ENCODE measurements at places on chromosomes 3 and 15.

DNA sequence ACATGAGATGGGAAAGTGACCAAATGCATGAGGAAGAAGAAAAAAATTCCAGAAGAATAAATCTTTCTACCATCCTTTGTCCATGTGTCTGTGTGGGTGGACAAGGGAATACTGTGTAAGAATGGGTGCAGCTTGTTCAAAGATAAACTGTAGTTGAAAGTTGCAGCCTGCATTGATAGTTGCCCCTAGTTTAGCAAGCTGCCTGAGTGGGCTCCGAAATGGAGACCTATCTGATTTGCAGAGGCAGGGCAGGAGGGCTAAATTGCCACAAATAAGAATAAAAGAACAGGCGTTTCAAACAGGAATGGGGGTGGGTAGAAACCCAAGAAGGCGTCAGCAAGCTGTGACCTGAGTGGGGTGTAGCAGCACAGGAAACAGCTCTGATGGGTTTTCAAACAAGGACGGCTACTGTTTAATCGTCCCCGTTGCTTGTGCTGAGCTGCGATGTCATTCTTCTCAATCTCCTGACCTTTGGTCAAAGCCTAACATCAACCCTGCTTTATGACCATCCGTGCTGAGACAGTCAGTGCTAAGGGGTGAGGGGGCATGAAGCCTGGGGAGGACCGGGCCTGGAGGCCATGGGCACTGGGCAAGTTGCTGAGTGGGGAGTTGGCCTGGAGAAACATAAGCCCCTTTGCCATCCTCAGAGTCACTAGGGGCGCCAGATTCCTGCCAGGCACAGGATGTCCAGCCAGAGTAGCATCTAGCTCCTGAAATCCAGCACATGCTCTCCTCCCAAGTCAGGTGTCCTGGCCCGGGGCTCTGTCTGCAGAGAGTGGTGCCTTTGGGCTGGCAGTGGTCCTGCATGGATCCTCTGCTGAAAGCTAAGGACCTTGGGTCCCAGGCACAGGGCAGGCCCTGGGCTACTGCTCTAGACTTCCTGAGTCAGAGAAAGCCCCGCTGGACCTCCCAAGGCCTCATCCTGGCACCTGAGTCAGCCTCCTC, 19.2 kb upstream of the C15orf39 start:
- DNase-seq, result no peak

DNA sequence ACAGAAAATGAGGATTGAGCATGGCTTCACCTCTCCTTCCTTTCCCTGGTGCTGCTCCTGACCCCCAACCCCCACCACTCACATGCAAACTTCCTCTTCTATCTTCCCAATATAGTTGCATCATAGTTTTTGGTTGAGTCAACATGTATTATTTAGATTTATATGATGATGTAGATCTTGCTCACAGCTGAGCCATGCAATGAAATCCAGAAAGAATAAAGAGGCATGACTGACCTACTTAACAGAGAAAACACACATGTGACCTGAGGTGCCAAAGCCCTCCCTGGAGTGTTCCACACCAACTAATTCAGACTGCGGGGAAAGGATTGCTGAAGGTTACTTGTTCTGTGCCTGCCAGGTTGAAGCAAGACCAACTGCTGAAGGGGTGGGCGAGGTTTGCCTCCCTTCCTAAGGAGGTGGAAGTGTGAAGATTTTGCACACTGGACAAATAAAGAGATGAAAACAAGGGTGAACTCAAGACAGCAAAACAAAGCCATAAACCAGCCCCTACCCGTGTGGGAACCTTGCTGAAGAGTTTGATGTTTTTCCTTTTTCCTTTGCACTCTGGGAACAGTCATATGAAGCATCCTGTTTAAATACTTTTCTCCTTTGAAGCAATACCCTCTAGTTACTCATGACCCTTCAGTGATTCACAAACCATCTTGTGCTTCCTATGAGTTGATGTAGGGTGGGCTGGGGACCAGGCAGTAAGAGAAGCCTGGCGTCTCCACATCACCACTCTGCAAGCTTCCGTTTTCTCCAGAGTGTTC, 155.2 kb upstream of the UBE2E1 start:
- peak; percentile 83 for DNase-seq

- DNase-seq, result no peak
These were observed 99.9 kb upstream of the THSD4 start for GRCh38 chr15:71015342-71015741.

GRCh38 chr15:77733579-77734300, 101.0 kb upstream of the LINGO1 start:
- no peak for DNase-seq

- no peak for DNase-seq
These were observed 171.2 kb downstream of the APBA2 start for GRCh38 chr15:29056839-29057450.

DNA sequence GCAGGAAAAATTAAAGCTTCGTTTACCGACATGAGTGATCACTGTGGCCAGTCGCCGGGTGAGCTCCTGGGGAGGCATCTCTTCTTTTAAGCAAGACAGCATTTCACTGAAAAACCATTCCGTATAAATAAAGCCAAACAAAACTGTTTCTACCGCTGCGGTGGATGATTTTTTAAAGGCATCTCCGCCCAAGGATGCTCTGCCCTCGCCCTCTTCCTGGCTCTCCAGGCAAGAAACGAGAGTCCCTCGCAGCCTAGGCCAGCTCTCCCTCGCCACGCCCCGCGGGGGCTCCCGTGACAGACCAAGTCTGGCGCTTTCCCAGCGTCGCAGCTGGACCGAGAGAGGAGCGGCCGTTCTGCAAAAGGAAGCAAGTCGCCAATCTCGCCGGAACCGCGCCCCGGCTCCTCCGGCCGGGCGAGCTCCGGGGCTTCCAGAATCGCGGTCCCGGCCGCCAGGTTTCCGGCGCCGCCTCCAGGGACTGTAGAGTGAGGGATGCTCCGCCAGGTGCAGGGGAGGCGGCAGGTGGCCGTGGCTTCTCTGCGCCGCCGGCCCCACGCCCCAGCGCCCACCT, 458 bp downstream of the MCF2L2 start:
- peak; percentile 33 for DNase-seq

GRCh38 chr3:12679468-12679867, 15.6 kb upstream of the RAF1 start:
- DNase-seq, result peak; percentile 52

DNA sequence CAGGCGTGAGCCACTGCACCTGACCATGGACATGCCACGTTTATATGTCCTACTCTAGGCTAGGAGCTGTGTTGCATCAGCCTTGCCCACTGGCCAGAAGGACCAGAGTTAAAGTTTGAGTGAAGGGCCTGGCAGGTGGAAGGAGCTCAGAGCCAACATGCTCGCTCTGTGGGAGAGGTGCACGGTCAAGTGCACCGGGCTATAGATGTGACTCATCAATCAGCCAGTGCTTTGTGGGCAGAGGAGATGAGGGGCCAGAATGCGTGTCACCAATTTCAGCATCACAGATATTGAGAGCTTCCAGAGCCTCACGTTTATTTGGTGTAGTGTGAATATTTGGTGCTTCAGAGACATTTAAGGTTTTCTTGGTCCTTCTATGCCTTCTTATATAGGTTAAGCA, 137.3 kb upstream of the KBTBD8 start:
- no peak for DNase-seq

- peak; percentile 12 for DNase-seq
These were observed 63.4 kb downstream of the SNRK start for GRCh38 chr3:43349716-43350115.

- no peak for DNase-seq
These were observed 33.5 kb downstream of the HCLS1 start for GRCh38 chr3:121627211-121627610.

- peak; percentile 13 for DNase-seq
These were observed 471.7 kb upstream of the MCTP2 start for GRCh38 chr15:93759629-93760028.

GRCh38 chr3:50447290-50447840, 56.1 kb downstream of the CACNA2D2 start:
- DNase-seq, result no peak

DNA sequence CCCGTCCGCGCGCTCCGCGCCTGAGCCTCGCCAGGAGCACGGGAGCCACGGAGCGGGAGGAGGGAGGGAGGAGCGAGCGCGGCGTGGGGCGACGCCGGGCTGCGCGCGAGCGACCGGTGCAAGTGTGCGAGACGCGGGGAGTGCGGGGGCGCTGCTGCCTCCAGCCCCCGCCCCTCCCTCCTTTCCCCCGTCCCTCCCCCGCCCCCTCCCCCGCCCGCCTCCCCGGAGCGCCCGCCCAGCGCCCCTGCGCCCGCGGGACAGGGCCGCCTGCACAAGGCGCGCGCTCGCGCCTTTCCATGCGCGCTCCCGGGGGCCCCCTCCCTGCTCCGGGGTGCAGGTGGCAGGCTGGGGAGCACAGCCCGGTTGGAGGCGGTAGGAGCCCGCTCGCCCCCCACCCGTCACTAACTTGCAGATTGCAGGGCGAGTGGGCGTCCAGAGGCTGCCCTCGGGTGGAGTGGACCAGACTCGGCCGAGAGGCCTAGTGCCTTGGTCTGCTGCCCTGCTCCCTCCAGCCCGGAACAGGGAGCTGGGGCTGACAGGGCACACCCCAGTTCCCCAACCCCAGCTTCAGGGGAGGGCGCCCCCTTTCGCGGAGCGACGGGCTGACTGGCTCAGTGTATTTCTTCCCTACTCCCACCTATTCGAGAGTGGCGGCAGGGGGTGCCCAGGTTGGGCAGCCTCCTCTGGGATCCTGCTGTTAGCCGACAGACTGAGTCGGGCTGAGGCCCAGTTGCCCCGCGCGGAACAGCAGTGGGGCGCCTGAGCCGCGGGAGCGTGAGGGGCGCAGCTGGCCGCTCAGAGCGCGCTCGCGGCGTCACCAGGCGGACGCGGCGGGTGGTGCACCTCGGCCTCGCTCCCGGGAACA, at the start of gene WNT7A:
Gene WNT7A (minus strand): TSS at position 126 of the 865 bp plus-strand sequence. CDS start 255 bp downstream, outside the sequence.
- DNase-seq, result no peak

GRCh38 chr3:185549122-185549521, 3.3 kb downstream of the LIPH start:
- DNase-seq, result peak; percentile 95

DNA sequence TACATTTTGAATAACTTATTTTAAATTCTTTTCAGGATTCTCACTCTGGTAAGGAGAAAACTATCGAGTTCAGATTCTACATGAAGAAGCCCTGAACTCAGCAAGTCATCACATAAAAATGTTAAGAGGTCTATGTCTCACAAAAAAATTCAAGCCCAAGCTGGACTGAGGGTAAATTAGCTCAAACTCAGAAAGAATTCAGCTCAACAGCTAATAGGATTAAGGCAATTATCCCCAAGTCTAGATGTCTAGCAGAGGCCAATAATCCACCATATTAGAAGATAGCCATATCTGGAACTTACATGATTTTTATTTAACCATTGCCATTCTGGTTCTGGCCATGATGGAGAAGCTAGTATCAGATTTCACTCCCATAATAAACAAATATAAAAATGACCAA, 909.7 kb downstream of the PLOD2 start:
- peak; percentile 4 for DNase-seq

- peak; percentile 27 for DNase-seq
These were observed 66.5 kb upstream of the TBL1XR1 start for GRCh38 chr3:177263615-177264368.

- no peak for DNase-seq
These were observed 10.6 kb downstream of the IL17RB start for GRCh38 chr3:53856964-53857363.

DNA sequence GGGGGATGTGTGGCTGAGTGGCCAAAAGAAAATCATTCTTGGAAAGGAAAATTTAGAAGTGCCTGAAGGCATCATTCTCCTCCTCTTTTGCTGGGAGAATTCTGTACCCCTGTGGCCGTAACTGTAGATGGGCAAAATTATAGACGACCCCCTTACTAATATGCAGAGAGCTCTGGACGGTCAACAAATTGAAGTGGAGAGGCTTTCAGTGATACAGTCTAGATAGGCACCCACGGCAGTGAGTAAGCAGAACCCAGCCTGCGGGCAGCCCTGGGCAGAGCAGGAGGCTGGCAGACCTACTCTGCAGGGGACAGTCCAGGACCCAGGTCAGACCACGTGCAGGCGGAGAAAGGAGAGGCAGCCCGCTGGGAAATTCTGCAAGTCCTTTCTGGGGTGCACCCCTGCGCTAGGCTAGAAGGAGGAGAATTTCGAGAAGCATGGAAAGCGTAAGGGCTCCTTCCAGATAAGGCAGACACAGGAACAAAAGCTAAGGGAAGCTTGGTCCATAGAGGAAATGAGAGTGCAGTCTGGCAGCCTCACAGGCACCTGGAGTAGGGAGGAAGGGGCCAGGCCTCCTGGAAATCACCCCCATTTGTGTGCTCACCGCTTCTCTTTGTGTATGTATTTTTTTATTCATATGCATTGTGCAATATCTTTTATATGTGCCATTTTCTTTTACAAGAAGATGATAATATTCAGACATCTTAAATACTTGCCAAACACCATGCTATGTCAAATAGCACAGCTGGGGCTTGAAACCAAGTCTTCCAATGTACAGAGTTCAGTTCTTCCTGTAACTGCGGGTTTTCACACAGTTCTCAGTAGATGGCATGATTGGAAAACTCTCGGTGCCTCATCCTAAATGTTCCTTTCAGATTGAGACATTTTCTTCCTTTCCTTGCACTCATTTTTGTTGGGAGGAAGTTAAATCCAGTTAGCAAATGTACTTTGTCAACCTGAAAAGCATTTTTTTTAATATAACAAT, 40.2 kb downstream of the LRRK1 start:
- no peak for DNase-seq

DNA sequence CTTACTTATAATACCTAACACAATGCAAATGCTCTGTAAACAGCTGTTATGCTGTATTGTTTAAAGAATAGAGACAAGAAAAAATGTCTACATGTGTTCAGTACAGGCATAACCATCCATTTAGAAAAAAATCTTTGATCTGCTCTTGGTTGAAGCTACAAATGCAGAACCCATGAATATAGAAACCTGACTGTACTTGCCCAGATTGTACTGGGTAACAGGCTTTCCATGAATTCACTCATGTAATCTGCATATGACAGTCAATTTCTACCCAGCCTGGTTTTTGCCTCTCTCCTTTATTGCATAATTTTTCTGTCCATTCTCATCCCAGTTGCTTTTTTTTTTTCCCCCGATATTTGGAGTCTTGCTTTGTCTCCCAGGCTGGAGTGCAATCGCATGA, 62.6 kb upstream of the ETV5 start:
- DNase-seq, result no peak

GRCh38 chr15:92579486-92579885, 76.1 kb downstream of the FAM174B start:
- no peak for DNase-seq

DNA sequence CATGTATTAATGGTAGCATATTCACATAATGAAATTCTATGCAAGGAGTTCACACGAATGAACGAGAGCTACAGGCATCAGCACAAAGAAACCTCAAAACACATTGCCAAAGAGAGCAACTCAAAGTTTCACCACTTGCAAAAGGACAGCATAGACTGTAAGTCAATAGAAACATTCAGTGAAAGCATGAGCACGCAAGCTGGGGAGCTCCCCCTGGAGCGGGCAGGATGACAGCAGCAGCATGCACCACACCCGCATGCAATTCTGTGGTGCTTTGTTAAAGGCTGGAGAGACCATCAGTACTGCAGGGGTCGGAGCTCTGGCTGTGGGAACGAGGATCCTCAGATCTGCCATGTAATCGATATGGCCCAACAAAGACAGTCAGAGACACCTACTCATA, 18.7 kb downstream of the OCA2 start:
- DNase-seq, result peak; percentile 21

DNA sequence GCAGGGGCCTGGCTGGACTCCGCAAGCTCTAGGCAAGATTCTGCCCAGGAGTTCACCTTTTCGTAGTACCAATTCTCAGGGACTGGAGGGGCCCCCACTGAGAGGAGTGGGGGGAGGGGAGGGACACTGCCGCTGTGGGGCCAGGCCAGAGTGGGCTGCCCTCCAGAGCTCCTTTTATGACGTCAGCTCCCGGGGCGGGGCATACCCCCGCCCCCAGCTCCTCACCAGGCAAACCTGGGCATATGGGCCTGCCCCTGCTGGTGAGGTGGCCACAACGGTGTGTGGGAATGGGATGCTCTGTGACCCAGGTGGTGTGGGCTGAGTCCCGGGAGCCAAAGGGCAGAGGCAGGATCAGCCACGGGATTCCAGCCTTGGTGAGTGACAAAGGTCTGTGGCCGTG, 3.3 kb downstream of the DNAJB8 start:
- no peak for DNase-seq
